ENCODE measurements at places on chromosomes 6 and 20. TPM values are rescaled to one million over a fixed set of nuclear protein-coding genes. Genes with fewer than 3 reads are reported as not detected.

DNA sequence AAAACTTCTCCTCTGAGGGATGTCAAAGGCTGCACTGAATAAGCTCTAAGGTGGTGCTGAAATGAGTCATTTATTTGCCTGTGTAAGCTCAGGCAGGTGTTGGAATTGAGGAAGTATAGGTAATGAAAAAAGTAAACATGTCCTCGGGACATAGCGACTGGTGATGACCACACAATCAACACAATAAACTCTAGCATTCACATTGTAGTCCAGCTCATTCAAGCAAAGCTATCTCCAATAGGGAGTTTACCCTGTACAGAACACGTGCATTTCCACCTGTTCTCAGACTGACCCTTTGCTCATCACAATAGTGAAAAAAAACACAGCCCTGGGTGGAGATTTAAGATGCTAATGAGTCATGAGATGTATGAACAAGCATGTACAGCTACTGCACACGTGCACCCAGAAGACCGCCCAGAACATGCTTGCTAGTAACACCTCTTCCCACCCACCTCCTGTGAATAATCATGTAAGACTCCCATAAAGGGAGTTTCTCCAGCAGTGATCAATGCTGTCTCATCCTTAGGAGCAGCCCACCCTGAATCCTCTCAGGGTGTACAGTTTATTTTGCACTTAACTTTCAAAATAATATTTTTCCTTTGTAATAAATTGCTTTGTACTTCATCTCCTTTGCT lies 33.0 kb upstream of the POU5F1 start:
- peak overlapping the region; percentile 84 for H3K4me3 ChIP-seq
- H3K27me3 ChIP-seq, result no peaks in the 10 kb centered on the region

DNA sequence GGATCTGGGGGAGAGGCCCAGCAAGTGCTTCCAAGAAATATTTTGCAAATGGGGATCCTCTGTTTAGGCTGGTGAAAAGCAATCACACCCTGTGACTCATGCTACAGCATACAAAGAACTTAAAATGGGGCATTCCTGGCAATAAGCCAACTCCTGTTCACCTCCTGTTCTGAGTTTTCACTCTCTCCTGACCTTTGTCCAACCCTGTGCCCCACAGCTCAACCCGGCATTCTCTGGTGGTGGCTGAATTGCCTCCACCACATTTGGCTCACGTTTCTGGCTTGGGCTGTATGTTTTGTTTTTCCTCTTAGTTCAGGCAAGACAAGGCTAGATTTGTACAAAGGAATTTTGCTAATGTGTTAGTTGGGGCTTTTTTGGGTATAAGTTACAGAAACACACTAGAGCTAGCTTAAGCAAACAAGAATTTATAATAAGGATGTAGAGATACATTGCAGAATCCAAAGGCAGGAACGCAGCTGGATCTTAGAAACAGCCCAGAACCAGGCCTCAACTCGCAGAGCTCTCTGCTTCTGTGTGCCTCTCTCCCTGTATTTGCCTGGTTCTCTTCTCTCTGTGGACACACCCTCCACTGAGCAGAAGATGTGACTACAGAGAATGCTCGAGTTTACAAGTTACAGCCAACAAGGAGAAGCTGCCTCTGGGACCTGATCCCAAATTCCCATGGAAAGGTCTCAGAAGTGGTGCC lies 9.4 kb downstream of the ABCC10 start:
- H3K4me3 ChIP-seq, result no peak overlapping the region
- no peak overlapping the region for H3K27ac ChIP-seq
- H3K27me3 ChIP-seq, result no peaks in the 10 kb centered on the region
- no peak for DNase-seq
- peaks cover 6% of the 10 kb centered on the region for H3K36me3 ChIP-seq
- H3K4me1 ChIP-seq, result peaks cover 3% of the 10 kb centered on the region

Gene DDX39B
- 624 TPM for total RNA-seq

Gene CNBD2
- total RNA-seq, result 4.8 TPM

- H3K27me3 ChIP-seq, result no peaks in the 10 kb centered on the region
- H3K4me3 ChIP-seq, result no peak overlapping the region
- DNase-seq, result no peak
- H3K36me3 ChIP-seq, result no peaks in the 10 kb centered on the region
- no peaks in the 10 kb centered on the region for H3K4me1 ChIP-seq
Observed at GRCh38 chr6:39904946-39905639, 29.2 kb downstream of the MOCS1 start.

- H3K36me3 ChIP-seq, result peaks cover 4% of the 10 kb centered on the region
- no peak overlapping the region for H3K4me3 ChIP-seq
- no peak overlapping the region for H3K27ac ChIP-seq
- H3K27me3 ChIP-seq, result no peaks in the 10 kb centered on the region
- H3K4me1 ChIP-seq, result peaks cover 3% of the 10 kb centered on the region
Observed at GRCh38 chr6:11268978-11269377, 36.5 kb upstream of the NEDD9 start.

DNA sequence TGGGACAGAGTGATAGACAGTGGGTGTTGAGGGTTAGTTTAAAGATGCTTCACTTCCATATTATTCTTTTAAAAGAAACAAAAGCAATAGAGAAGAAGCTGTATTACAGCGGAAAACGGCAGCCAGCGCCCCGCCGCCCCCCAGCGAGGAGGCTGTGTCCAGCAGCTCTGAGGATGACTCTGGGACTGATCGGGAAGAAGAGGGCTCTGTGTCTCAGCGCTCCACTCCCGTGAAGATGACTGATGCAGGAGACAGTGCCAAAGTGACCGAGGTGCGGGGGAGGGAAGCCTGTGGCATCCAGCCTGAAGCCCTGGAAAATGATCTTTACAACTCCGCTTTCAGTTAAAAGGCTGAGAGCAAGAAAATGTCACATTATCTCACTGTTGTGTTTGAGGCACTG lies 100.2 kb downstream of the FIG4 start:
- H3K36me3 ChIP-seq, result peaks cover 10% of the 10 kb centered on the region
- no peaks in the 10 kb centered on the region for H3K27me3 ChIP-seq
- H3K27ac ChIP-seq, result no peak overlapping the region
- no peak for DNase-seq
- no peak overlapping the region for H3K4me3 ChIP-seq

Gene ZBTB9
- 5.0 TPM for total RNA-seq

All from activated naive CD4-positive, alpha-beta T cell treated with anti-CD3 and anti-CD28 coated beads for 36 hours (primary cell).